Astrocyte (in vitro differentiated cells and primary cell): ENCODE measurements at places on chromosomes 7 and 10. TPM values are rescaled to one million over a fixed set of nuclear protein-coding genes. Genes with fewer than 3 reads are reported as not detected.

Gene HTR5A
- total RNA-seq: not detected in 2 replicates

Gene PIK3CG
- total RNA-seq: 0.10 and 0.82 TPM in 2 replicates

DNA sequence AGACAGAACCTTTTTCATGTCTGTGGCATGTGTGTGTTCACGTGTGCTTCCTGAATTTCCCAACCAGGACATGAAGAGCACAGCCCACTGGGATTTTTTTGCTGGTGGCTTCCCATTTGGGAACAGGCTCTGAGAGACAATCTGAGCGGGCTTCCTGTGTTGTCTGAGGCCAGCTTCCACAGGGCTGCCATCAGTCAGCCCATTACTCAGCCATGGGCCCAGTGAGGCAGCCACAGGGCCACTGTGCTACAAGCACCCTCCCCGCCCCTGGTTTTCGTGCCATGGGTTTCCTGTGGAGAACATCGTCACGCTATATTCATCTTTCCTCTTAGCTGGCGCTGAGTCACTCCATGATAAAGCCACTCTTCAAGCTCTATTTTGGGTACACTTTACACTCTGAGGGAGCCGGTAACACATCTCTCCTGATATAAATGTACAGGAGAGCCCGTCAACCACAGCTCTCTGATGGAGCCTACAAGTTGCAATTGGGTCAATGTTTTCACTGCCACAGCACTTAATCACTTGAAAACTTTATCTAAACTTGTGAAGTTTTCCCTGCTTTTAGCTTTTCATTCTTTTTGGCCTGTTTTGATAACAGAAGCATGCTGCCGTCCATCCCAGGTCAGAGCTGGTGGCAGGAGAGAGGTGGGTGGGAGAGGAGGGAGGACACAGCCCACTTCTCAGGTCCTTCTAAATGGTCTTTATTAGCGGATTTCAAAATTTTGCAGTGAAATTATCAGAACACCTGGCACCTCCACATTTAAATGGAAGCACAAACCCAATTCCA is 96.9 kb downstream of the HIPK2 start:
- H3K27ac ChIP-seq: peak overlapping the region; percentile 99
- no peaks in the 10 kb centered on the region for H3K27me3 ChIP-seq
- H3K36me3 ChIP-seq: no peaks in the 10 kb centered on the region
- peak; percentile 98 for DNase-seq
- peaks cover 56% of the 10 kb centered on the region for H3K4me1 ChIP-seq

GRCh38 chr10:102597131-102597991 is 46.9 kb upstream of the TRIM8 start:
- H3K36me3 ChIP-seq: no peaks in the 10 kb centered on the region
- H3K27me3 ChIP-seq: no peaks in the 10 kb centered on the region
- peaks cover 25% of the 10 kb centered on the region for H3K4me1 ChIP-seq
- DNase-seq: peak; percentile 33

DNA sequence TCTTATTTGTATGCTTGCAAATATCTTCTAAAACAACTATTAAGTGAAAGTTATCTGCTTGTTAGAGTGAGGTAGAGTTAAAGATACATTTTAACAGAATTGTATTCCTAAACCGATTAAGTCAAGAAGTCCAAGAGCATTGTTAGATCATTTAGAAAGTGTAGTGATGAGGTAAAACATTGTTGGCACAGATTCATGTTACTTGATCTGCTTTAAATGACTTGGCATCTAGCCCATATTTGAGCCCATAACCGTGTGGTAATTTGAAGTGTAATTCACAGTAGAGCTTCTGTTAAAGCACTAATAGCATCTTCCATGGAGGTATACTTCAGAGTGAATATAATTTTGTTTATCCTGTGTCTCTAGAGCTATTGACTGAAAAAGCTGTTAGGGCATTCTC is 62.1 kb downstream of the PTEN start:
- peaks cover 3% of the 10 kb centered on the region for H3K36me3 ChIP-seq
- H3K4me3 ChIP-seq: no peak overlapping the region
- H3K27me3 ChIP-seq: no peaks in the 10 kb centered on the region
- peaks cover 21% of the 10 kb centered on the region for H3K4me1 ChIP-seq
- peak; percentile 51 for DNase-seq
